ENCODE measurements at places on chromosomes 3 and 15.

GRCh38 chr3:23159929-23160328 lies 43.2 kb upstream of the UBE2E2 start:
- no peak for DNase-seq

DNA sequence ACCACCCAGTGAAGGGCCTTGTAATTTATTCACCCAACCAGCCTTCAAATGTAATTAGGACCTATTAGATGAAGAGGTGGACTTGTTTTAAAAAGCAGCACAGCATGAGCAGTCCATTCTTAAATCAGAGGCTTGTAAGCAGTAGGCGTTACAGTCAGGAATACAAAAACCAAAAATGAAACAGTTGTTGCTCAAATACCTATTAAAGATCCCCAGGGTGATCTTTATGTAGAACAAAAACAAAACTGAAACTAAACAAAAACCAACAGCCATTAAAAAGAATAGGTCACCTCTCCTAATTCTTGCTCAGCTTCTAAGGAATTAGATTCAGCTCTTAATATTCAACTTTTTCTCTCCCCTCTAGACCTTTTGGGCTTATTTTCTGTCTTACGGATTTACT lies 104.9 kb upstream of the ST8SIA2 start:
- no peak for DNase-seq

- peak; percentile 4 for DNase-seq
These were observed 21.7 kb downstream of the CSNK1G1 start for GRCh38 chr15:64333986-64334929.

GRCh38 chr3:52238193-52238760 lies 681 bp downstream of the TWF2 start:
- no peak for DNase-seq

DNA sequence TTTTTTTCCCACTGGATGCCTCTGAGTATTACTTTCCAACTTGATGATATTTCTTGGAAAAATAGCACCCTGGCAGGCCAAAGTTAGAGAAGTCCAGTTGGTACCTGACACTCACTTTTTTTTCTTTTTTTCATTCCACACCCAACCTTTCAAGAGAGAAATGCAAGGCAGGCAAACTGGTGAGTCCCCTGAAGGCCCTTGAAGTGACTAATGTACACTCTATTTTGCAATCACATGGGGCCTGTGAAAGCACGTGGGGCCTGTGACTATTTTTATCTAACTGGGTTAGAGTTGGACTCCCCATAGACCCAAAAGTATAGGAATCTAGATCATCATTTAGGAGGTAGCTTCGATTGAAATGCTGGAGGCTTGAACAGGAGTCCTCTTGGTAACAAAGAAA lies 316.7 kb downstream of the CHL1 start:
- DNase-seq, result no peak

GRCh38 chr15:61198722-61199121 lies 30.4 kb downstream of the RORA start:
- DNase-seq, result no peak

DNA sequence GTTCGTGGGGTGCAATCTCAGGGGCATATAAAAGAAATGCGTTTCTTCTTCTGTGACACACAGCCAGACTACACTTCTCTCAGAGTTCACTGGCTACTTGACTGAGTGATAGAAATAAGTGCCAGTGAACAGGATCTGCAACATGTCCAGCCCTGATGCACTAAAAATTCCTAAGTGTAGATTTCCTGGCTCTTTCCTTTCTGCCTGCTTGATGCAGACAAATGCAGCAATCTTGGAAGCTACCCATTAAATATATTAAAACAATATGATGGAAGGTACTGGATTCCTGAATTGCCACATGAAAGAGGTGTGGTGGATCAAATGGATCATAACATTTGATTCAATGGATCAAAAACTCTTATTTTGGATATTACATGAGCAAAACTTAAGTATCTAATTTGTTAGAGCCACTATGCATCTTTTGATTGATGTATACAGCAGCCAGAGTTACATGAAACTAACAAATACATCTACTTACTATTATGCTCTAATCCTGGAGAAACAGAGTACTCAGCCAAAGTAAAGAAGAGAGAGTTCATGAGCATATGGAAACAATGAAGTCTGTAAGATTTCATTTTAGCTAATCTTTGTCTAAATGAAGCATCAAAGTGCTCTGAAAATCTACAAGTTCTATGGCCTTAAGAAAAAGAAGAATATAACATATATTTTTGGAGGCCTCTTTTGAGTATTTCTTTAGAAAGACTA lies 222.6 kb downstream of the ZNF385D start:
- no peak for DNase-seq

GRCh38 chr15:72933976-72934375 lies 118.3 kb upstream of the NEO1 start:
- DNase-seq, result no peak

GRCh38 chr3:53721187-53722119 lies 124.8 kb downstream of the CHDH start:
- DNase-seq, result no peak

DNA sequence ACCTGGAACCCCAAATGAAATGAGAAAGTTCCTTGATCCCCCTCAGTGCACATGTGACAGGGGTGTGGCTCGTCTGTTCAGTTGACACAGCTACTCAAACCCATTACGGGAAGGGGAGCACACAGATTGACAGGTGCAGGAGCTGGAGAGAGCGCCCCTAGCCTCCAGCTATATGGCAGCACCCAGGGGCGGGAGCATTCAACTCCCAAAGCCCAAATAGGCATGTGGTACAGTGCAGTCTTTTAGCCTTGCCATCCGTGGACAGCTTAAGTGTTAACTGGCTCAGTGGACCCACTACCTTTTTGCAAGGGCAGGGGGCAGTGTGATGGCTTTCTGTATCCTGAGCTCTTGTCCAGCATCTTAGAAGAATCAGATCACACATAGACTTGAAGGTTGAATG lies 1374.2 kb upstream of the ALCAM start:
- no peak for DNase-seq

DNA sequence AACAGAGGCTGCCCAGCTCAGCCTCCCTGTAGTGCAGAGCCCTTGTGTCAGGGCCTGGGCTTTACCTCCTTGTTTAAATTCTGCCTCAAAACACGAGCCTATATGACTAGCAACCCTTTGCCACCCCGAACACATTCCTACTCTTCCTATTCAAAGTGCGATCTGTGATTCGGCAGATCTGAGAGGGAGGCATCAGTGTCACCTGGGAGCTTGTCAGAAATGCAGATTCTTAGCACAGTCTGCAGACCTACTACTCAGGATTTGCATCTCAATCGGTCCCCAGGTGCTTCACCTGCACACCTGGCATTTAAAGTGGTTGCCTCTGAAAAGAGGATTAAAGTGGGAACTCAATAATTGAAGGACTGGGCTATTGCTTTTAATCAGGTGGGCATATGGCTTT lies 273.2 kb upstream of the TOPAZ1 start:
- DNase-seq, result no peak

- no peak for DNase-seq
These were observed 32.3 kb upstream of the TMCO5A start for GRCh38 chr15:37902126-37902525.

DNA sequence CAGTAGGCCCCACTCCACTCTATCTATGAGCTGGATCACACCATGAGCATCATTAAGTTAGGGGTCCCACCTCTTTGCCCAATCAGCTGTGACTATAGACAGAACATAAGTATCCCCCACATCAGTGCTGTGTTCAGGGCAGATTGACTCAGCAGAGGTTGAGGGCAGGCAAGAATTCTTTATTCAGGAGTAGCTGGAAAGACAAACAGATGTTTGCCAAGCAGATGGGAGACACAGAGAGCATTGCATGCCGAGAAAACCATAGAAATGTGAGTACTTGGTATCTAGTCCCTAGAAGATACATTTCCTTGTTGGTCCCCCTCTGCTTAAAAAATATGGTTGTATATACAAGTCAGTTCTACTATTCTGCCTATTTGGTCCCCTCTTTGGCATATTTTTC lies 440.8 kb downstream of the RAP2B start:
- no peak for DNase-seq

DNA sequence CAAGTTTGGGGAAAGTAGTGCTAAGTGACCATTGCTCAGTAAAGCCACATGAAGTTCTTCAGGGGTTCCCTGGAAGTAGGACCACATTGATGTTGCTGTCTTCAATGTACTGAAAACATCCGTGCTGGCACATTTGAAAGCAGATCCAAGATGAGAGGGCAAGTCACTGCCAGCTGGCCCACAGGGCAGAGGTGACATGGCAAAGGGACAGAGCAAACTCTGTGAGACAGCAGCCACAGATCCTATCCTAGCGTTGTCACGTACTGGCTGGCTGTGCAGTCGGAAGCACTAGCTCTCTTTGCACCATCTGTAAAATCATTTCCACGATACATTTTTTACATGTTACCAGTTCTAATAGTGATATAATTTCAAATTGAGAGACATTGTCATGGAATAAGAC lies 13.8 kb downstream of the MUC13 start:
- DNase-seq, result no peak

DNA sequence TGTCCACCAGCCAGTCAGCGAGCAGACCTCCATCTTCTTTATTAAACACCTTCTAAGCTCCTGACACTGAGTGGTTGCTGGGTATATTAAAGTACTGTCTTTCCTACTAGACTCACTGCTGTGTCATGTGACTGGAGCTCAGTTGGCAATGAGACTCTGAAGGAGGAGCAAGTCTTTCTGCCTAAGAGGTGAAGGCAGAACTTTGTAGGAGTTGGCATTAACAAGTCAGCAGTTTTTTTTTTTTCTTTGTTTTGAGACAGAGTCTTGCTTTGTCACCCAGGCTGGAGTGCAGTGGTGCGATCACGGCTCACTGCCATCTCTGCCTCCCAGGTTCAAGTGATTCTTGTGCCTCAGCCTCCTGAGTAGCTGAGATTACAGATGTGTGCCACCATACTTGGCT lies 62.2 kb downstream of the ABHD5 start:
- no peak for DNase-seq

- no peak for DNase-seq
These were observed 473.3 kb downstream of the CADM2 start for GRCh38 chr3:85432081-85432480.

GRCh38 chr15:84938726-84939125 lies 42.9 kb upstream of the PDE8A start:
- DNase-seq, result no peak

GRCh38 chr3:15298504-15298903 lies 33.9 kb downstream of the SH3BP5 start:
- no peak for DNase-seq

DNA sequence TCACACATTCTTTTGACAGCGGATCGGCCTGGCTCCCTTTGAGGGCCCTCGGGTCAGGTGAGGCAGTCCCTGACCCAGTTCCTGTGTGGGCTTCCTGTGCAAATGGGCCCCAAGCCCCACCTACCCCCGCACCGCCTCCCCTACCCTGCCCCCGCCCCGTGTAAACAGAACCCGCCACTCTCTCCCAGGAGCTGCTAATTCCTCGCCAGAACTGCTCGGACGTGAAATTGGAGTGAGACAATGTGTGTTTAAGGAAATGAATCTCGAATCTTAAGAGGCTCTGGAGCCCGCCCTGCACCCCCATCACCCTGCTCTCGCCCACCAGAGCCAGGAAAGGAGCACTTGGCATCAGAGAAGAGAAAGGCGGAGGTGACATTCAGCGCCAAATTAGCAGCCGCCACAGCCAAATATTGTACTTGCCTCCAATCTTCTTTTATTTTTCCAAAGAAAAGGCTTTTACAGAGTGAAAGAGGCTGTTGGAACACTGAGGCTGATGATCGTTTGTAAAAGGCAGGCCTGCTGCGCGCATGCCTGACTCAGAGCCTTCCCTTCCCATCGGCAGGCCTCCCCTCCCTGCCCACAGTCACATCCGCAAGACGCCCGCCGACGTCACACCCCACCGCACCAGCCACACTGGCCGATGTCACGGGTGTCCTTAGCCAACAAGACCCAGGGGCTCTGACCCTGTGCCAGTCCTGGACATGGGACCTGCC lies 53.1 kb downstream of the CACNA2D2 start:
- DNase-seq, result peak; percentile 54

- DNase-seq, result no peak
These were observed 459.3 kb downstream of the TUSC7 start for GRCh38 chr3:117168896-117169295.

DNA sequence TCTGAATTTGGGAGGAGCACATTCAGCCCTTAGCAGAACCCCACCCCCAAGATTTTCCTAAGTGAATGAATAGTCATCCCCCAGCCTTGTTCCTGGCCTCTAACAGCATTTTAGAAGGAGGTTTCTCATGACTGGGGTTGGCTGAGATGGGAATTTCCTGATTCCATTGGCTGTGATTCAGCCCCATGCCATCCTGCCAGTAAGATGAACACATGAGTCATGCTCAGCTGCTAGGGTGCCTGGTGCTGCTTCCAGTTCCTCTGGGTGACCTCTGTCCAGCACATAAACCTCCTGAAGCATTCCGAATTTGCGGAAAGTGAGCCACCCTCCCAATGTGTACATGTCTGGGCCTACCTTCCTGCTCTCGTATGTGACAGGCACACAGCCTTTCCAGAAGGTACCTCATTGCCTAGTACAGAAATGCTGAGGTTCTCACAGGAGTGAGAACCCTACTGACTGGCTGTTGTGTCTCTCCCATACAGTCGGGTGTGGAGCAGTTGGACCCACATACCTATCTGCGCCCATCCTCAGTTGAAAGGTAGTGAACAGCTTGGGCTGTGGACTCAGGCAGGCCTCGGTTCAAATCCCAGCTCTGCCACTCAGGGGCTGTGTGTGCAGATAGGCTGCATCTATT lies 91.7 kb downstream of the APBA2 start:
- no peak for DNase-seq

DNA sequence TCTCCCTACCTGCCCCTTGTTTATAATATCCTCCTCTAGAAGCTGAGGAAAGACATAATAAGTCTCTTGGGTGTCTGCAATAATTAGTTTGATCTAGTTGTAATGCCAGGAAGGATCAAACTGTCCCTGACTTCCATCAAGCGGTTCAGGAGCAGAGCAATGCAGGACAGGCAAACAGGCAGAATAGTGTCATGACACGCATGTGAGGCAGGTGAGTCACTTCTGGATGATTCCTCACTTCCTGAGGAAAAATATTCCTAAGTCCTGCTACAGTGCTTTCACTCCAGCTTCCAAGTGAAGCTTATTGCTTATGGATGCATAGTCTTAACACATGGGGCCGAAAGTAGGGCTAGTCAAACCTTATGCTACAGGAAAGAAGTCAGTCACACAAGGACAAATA lies 85.8 kb downstream of the GREM1 start:
- DNase-seq, result no peak

- DNase-seq, result no peak
These were observed 42.7 kb upstream of the GOLIM4 start for GRCh38 chr3:168138421-168138820.

DNA sequence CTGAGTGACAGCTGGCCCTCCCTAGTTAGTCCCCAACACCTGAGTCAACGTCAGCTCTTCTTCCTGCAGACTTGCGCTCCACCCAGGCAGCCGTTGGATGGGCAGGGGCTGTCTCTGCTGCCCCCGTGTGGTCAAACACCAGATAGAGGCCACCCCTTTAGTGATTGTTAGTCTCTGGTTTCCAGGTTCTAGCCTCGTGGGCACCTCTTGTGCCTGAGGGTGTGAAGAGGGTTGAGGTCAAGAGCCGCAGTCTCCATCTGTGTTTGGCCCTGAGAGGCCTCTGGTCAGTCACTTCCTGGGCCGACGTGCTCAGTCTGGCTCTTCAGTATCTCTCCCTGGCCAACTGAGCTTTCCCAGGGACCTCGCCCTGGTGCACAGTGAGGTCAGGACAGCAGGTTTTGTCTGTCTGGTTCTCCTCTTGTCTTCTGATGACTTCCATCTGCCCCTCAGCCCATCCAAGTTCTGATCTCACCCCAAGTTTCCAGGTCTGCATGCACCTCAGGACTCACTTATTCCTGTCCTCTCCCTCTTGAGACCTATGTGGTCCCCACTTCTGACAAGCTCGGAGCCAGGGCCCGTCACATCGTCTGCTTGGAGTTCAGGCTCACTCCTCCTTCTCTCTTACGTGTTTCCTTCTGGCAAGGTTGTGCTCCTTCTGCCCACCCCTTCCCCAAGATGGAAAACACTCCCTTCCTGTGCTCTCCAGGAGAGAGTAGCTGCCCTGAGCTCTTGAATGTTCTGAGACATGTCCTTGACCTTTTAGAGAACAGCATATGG lies 20.9 kb downstream of the CD276 start:
- peak; percentile 13 for DNase-seq
